Spinal cord (tissue), 10 donors: ENCODE measurements at places on chromosomes 13 and 19. TPM values are rescaled to one million over a fixed set of nuclear protein-coding genes. Genes with fewer than 3 reads are reported as not detected.

GRCh38 chr19:45444318-45445041 is 20.8 kb upstream of the ERCC1 start:
- peak; percentile 92 for DNase-seq

GRCh38 chr19:2306971-2307370 is 983 bp downstream of the LINGO3 start:
- DNase-seq, result no peak

DNA sequence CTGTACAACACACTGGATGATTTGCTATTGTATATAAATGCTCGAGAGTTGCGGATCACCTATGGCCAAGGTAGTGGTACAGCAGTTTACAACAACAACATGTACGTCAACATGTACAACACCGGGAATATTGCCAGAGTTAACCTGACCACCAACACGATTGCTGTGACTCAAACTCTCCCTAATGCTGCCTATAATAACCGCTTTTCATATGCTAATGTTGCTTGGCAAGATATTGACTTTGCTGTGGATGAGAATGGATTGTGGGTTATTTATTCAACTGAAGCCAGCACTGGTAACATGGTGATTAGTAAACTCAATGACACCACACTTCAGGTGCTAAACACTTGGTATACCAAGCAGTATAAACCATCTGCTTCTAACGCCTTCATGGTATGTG is 21.5 kb downstream of the OLFM4 start:
- DNase-seq, result no peak

GRCh38 chr13:43520351-43520750 is 266.4 kb downstream of the ENOX1 start:
- no peak for DNase-seq

DNA sequence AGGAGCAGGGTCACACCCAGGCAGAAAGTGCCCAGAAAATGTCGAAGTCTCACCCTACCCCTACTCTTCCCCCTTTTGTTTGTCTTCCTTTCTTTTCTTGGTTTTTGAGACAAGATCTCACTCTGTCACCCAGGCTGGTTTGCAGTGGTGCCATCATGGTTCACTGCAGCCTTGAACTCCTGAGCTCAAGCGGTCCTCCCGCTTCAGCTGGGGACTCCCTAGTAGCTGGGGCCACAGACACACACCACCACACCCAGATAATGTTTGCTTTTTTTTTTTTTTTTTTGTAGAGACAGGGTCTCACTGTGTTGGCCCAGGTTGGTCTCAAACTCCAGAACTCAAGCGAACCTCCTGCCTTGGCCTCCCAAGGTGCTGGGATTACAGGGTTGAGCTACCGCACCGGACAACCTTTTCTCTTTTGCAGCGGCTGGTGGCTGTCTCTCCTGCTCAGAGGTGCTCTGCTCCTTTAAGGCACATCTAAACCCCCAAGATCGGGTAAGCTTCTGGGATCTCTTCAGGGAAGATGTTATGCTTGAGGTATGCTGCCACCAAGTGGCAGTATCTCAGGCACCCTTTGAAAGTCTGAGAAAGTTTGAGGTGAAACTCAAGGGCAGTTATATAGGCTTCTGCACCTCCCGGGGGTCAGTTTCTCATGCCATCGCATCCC is 22.4 kb upstream of the EBI3 start:
- DNase-seq, result peak; percentile 19

DNA sequence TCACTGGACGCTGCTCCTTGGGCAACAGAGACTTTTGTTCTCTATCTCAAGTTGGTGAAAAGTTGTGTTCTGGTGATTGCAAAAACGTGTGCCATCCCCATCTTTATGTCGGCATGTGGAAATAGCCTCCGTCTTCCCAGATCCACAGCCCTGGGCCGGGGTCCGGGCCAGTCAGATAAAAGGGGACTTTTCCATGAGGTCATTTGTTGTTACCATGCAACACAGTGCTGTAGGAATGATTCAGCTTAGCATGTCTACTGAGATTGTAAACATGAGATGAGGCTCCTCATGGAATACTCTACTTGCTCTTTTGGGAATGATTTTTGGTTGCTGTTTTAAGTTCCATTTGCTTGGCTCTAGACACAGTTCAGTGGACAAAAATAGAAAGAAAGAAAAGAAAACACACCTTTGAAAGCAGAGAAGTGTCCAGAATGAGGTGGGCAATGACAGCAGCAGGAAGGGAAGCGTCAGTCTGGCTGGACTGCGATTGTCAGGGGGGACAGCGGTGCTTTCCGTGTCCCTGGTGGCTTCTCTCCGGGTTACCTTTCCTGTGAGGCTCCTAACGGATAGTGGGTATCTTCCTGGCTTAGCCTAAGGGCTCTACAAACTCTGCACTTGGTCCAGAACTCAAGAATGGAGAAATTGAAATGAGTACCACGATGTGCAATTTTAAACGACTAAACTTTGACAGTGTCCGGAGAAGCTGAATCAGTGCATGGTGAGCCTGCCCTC is 91.6 kb downstream of the TEX29 start:
- DNase-seq, result peak; percentile 28

DNA sequence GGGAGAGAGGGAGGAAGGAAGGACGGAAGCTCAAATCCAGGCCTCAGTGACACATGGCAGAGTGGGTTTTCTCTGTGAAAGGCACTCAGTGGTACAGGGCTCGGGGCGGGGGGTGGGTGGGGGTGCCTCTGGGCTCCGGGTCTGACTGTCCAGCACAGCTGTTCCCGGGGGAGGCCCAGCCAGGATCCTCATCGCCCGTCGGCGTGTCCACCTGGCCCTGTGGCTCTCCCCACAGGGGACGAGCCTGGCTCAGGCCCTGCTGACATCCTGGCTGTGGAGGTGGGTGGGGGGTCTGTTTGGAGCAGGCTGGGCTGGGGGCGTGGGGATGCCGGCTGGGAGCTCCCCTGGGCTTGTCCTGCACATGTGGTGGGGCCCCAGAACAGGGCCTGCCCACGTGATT is 18.2 kb upstream of the MATK start:
- no peak for DNase-seq

DNA sequence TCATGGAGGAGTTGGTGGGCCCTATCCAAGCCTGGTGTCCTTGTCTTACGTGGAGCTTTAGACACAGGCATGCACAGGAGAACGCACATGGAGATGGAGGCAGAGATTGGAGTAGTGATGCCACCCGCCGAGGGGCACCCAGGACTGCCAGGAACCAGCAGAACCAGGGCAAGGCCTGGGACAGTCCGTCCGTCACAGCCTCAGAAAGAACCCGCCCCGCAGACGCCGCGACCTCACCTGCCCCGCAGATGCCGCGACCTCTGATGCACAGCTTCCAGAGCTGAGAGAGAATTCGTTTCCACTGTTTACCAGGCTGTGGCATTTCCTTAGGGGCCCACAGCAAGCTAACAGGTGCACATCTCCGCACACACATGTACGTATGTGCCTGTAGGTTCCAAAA is 15.3 kb downstream of the GRTP1 start:
- no peak for DNase-seq

DNA sequence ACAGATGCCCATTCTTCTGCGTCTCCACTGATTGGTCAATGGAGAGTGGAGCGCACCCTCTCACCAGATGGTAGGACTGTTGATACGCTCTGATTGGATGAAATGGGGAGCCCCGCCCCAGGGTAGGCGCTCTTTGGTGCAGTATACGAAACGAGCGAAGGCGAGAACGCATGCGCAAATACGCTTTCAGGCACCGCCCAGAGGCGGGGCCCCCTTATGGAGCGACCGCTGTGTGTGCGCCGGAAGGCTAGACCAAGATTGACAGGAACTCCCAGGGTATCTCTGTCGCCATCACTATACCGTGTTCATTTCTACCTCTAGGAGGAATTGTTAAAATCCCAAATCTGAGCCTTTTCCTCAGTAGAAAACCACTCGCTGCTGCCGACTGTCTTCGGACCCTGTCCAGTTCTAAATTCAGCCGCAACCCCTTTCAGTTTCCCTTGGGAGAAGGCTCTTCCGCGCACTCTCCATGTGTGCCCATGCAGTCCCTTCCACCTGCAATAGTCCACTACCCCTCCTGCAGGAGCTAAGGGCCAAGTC is 720 bp upstream of the HNRNPL start:
- peak; percentile 100 for DNase-seq

DNA sequence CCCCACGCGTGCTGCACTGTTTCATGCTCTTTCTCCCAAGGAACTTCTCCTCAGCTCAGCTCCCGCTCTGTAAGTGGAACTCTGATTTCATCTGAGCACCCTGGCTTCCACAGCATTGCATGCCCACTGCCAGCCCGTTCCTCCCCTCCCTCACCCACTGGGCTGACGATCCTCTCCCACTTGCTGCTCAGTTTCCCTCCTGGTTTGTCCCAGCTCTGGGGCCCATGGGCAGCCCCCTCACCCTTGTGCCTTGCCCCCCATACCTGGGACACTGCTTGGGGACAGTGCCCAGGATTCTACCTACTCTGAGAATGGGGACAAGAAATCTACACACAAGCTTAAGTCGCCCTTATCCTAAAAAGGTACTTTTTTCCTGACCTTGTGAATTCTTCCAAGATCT is 115.9 kb upstream of the C1QTNF9B start:
- DNase-seq, result no peak

DNA sequence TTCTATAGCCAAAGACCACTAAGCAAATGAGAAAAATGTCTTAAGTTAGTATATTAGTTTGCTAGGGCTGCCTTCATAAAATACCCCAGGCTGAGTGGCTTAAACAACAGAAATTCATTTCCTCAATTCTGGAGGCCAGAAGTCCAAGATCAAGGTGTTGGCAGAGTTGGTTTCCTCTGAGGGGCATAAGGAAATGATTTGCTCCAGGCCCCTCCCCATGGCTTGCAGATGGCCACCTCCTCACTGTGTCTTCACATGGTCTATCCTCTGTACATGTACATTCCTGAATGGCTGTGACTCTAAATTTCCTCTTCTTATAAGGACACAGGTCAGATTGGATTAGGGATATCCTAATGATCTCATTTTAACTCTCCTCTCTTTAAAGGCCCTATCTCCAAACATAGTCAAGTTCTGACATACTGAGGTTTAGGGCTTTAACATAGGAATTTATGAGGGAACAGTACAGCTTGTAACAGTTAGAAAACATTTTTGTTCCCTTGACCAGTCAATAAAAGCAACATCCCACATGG is 307.4 kb downstream of the DIAPH3 start:
- DNase-seq, result no peak

- DNase-seq, result no peak
Observed at GRCh38 chr19:19443902-19444680, 38.6 kb downstream of the GATAD2A start.

GRCh38 chr19:55118401-55118991 is 1.1 kb upstream of the PPP1R12C start:
- DNase-seq, result peak; percentile 73

GRCh38 chr13:108193806-108194205 is 21.5 kb downstream of the LIG4 start:
- DNase-seq, result no peak

DNA sequence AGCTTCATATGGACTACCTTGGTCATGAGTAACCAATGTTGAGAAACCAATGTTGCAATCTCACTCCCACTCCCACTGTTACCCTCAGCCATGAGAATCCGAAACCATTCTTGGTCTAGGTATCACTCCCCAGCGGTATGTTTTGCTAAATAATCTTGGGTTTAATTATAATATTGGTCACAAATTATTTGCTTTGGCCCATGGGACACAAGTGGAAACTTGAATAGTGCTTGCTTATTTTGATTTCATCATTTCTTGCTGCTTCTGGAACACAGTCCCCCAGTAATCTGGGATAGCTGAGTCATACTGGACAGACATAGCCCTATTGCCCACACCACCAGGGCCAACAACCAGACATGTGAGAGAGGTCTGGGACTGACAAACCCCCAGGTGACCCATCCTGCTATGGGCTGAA is 171.6 kb upstream of the IPO5 start:
- DNase-seq, result no peak

GRCh38 chr19:49118565-49119410 is at the start of gene C19orf73:
C19orf73 (minus strand) TSS chr19:49119143; CDS start chr19:49119022, 121 bp downstream.
- DNase-seq, result peak; percentile 93

GRCh38 chr13:105665284-105665683 is 870.2 kb downstream of the EFNB2 start:
- no peak for DNase-seq

DNA sequence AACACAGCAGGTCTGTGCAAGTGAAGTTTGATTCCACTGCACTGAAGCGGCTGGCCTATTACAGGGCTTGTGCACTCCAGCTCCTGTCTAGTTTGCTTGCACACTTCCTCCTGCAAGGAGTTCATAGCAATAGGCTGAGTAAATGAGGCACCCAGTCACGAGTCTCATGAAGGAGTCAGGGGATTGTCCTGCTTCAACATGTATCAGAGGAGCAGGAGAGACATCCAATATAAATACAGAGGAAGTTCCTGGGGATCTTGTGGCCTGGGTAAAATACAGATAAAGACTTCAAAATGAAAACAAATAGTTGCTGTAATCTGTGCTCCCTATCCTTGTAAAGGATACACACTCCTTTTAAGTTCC is 259.9 kb downstream of the SLITRK1 start:
- DNase-seq, result no peak

GRCh38 chr13:42745655-42746054 is 35.7 kb upstream of the FAM216B start:
- no peak for DNase-seq

DNA sequence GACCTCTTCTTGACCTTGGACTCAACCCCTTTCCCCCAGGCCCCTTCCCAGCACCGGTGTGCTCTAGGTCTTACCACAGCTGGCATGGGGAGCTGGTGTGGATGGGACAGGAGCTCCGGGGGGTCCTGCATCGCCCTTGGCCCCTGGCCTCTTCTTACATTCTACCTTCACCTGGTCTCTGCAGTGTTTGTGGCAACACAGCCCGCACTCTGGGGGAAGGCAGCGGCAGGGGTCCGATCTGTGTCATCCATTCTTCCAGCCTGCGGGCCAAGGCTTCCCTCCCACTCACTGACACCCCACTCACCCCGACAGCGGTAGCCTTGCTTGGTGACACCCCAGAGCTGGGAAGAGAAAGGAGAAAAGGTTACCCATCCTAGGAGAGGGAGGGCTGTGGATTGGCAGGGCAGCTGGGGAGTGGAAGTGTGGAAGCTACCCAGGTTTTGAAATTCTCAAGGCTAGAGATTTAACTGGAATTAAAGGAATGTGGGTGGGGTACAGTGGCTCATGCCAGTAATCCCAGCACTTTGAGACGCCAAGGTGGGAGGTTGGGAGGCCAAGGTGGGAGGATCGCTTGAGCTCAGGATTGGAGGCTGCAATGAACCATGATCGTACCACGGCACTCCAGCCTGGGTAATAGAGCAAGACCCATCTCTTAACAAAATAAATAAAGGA is 8.3 kb downstream of the FAM98C start:
- DNase-seq, result no peak

DNA sequence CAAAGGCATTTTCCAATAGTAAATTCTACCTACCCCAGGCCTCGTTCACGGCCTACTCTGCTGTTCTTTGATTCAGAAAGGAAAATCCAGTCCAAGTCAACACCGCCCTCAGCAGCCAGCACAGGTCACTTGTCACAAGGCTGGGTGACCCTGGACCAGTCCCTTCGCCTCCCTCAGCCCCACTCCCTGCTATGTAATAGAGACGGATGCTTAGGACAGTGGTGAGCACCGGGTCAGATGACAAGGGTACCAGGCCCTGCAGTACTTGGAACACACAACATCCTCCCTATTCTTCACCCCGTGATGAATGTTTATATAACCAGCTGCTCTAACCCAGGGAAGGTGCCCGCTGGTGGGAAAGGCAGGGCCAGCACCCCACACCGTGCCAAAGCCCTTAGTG is 14.3 kb downstream of the LATS2 start:
- DNase-seq, result no peak

ZNF507 gene
- 30.5 TPM for total RNA-seq

LSM7 gene
- 48.2 TPM for total RNA-seq

APOC4 gene
- not detected for total RNA-seq

RGL3 gene
- total RNA-seq, result 1.5 TPM

ZGLP1 gene
- 9.5 TPM for total RNA-seq

SYNE4 gene
- 1.4 TPM for total RNA-seq

ZNF91 gene
- total RNA-seq, result 105 TPM

SRRM5 gene
- total RNA-seq, result 0.22 TPM

TPT1 gene
- 2,366 TPM for total RNA-seq

PRX gene
- total RNA-seq, result 51.7 TPM

CEACAM21 gene
- total RNA-seq, result 5.1 TPM
